ENCODE measurements at places on chromosomes 7 and 10. TPM values are rescaled to one million over a fixed set of nuclear protein-coding genes. Genes with fewer than 3 reads are reported as not detected.
A peak's percentile ranks its signal among the peaks of the same experiment; 100 is the strongest.

Gene KIAA1549
- polyA plus RNA-seq, result 1.9 TPM

Gene ELFN1
- polyA plus RNA-seq, result 0.82 TPM

Gene GNAI1
- 4.3 TPM for polyA plus RNA-seq

Gene GHRHR
- polyA plus RNA-seq, result 0.47 TPM

Gene RBM33
- 32.4 TPM for polyA plus RNA-seq

Gene GPR85
- 1.2 TPM for polyA plus RNA-seq

Gene SMKR1
- polyA plus RNA-seq, result 4.5 TPM

Gene ZNF425
- 1.1 TPM for polyA plus RNA-seq

Gene ING3
- polyA plus RNA-seq, result 10.8 TPM

Gene FAM25A
- not detected for polyA plus RNA-seq

GRCh38 chr7:464454-465401 is 54.9 kb downstream of the PDGFA start:
- DNase-seq, result no peak

DNA sequence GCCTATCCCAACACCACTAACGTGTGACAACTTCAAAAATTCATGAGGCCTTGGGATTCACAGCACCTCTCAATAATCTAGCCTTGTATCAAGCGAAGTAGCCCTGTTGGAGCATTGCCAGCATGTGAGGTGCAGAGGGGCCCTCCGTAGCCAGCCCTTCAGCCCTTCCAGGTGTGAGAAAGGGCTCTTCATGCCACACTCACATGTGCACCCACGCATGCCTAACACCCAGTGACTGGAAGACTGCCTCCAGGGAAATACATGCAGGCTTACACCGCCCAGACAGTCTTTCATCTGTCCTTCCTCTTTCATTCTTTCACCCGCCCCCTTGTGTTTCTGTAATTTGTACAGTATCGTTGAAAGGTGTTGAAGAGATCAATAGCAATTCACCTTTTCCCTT is 26.1 kb downstream of the LRRC4 start:
- DNase-seq, result no peak

DNA sequence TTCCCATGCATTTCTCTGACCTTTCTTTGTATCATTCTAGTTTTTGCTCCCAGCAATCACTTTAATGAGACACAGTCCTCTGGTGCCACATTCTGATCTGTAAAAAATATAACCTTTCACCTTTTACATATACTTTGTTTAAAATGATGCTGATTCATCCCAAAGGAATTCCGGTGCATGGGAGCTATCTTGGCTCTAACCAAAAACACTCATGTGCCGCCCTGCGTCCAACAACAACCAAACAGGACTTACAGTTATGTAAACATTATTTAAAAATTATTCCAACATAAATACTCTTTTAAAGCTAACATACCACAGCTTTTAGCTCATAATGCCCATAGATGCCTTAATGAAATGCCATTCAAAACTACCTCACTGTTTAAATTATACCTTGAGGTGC is 7.7 kb upstream of the OPALIN start:
- DNase-seq, result no peak

DNA sequence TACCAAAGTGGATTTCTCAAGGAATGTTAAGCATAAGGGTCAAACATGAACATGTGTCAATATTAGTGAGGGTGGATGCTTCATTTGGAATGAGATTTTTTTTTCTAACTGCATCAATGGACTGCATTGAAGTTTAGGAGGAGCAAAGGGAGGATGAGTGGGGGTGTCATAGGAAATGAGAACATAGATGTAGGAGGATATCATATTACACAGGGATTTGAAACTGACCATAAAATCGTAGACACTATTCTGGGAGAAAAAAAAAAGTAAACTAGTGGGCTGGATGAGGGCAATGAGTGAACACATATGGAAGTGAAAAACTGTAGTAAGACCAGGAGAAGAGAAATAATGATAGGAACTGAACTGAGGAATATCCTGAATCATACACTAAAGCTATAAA is 109.4 kb downstream of the SEMA3A start:
- no peak for DNase-seq

DNA sequence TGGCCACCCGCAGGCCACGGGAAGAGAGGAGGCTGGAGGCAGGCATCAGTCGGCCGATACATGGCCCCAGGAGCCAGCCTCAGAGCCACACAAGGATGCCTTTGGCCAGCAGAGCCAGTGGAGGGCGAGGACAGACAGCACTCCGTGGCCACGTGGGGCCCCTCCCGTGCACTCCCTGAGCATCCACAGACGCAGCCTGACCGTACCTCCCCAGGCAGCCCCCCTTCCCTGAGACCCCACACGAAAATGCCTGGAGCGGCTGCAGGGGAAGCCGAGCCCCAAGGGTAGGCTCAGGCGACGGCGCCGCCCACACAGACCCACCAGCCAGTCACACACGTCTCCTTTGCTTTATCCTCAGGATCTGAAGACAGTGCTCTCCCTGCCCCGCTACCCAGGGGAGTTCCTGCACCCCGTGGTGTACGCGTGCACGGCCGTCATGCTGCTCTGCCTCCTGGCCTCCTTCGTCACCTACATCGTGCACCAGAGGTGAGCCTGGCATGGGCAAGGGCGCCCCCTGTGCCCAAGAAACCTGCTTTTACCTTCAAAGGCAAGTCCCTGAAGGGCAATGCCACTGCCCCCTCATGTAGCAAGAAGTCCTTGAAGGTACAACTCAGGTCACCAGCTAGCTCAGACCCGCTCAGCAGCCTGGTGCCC is 9.0 kb downstream of the ADGRA1 start:
- no peak for DNase-seq

GRCh38 chr7:155979566-155979965 is 167.3 kb upstream of the SHH start:
- no peak for DNase-seq

DNA sequence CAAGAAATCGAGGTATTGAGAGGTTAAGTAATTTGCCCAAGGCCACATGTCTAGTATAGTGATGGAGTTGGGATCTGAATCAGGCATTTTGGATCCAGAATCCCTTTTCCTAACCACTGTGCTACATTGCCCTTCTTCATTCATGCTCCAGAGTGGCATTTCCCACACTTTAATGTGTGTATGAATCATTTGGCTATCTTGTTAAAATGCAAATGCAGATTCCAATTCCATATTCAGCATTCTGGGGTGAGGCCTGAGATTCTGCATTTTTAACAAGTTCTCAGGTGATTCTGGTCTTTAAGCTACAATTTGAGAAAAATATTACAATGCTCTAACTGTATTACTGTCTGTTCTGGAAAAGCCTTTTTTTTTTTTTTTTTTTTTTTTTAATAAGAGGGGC is 631.3 kb downstream of the PHTF2 start:
- no peak for DNase-seq

GRCh38 chr7:133167300-133167699 is 85.4 kb upstream of the CHCHD3 start:
- DNase-seq, result no peak

GRCh38 chr7:815284-816216 is 16.7 kb upstream of the SUN1 start:
- DNase-seq, result peak; percentile 62

DNA sequence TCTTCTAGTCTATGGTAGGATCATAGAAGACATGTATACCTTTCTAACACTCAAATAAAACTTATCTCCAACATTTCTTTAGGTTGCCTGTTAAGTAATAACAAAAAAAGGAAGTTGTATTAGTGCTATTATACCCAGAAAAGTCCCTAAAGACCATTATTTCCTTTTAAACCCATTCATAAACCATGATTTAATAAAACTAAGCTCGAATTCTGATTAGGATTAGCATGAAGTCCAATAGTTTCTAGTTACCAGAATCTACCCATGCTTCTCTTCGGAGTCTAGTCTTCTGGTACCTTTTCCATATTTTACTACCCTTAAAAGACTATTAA is 62.7 kb downstream of the USP6NL start:
- no peak for DNase-seq

GRCh38 chr10:32957341-32958084 is 517 bp downstream of the ITGB1 start:
- peak; percentile 79 for DNase-seq

Measured in pancreas (tissue), 10 donors.